ENCODE measurements at places on chromosomes 4 and X. TPM values are rescaled to one million over a fixed set of nuclear protein-coding genes. Genes with fewer than 3 reads are reported as not detected.
A peak's percentile ranks its signal among the peaks of the same experiment; 100 is the strongest.

DNA sequence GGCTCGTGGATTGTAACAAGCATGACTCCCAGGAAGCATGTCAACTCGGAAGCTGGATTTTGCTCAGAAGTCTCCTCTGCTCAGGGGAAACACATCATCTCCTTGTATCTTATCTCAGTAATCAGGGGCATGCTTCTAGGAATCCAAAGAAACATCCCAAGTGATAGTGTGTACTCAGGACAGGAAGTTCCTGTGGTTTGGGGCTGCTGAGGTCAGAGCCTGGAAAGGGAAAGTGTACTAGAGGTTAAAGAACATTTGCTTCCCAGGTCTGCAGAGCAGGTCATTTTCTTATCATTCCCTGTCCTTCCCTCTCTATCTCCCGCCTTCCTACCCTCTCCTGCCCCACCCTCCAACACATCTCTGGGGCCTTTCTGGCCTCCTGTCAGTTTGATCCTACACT is 38.8 kb downstream of the SLC34A2 start:
- H3K27ac ChIP-seq: no peak overlapping the region
- H3K27me3 ChIP-seq: peaks cover 6% of the 10 kb centered on the region
- H3K4me1 ChIP-seq: peaks cover 3% of the 10 kb centered on the region
- H3K36me3 ChIP-seq: no peaks in the 10 kb centered on the region
- H3K4me3 ChIP-seq: no peak overlapping the region

- H3K27ac ChIP-seq: no peak overlapping the region
- no peak for DNase-seq
- H3K4me1 ChIP-seq: no peaks in the 10 kb centered on the region
These were observed 376.4 kb upstream of the NOCT start for GRCh38 chr4:138639018-138639741.

- peak overlapping the region; percentile 5 for H3K27ac ChIP-seq
- H3K4me1 ChIP-seq: peaks cover 34% of the 10 kb centered on the region
- H3K27me3 ChIP-seq: no peaks in the 10 kb centered on the region
- no peaks in the 10 kb centered on the region for H3K36me3 ChIP-seq
- no peak overlapping the region for H3K4me3 ChIP-seq
These were observed 16.6 kb downstream of the MAGEA9B start for GRCh38 chrX:149570668-149571067.

DNA sequence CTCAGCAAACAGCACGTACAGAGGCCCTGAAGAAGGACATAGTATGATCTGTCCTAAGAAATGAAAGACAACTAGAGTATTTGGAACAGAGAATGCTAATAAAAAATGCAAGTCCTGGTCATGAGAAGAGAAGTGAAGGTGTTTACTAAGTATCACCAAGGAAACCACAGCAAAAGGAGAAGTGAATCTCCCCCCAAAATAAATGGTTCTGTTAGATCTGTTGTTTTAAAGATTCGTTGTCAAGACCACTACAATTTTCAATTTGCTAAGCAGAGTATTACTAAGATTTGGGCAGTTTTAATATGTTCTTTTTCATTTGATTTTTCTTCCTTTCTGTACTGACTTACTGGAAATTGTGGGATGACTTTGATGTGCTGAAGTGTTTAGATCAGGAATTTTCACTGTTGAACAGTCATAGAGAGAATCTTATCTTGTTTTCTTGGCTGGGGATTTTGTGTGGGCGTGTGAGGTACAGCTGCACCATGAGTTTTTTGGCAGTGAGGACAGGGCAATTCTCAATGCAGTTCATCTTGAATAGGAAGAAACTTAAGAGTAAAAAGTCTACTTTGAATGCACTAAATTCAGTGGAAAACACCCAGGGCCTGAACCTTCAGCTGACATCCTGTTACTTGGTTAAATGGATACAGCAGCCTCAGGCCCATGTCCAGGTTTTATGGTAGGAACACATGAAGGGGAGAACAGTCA is 132.2 kb downstream of the STIM2 start:
- H3K27me3 ChIP-seq: no peaks in the 10 kb centered on the region
- H3K27ac ChIP-seq: no peak overlapping the region
- peaks cover 27% of the 10 kb centered on the region for H3K36me3 ChIP-seq

GRCh38 chrX:71081330-71082123 is 13.4 kb upstream of the SNX12 start:
- H3K4me3 ChIP-seq: no peak overlapping the region
- peaks cover 3% of the 10 kb centered on the region for H3K27me3 ChIP-seq
- H3K4me1 ChIP-seq: peaks cover 3% of the 10 kb centered on the region
- H3K36me3 ChIP-seq: no peaks in the 10 kb centered on the region
- H3K27ac ChIP-seq: no peak overlapping the region
- DNase-seq: no peak

DNA sequence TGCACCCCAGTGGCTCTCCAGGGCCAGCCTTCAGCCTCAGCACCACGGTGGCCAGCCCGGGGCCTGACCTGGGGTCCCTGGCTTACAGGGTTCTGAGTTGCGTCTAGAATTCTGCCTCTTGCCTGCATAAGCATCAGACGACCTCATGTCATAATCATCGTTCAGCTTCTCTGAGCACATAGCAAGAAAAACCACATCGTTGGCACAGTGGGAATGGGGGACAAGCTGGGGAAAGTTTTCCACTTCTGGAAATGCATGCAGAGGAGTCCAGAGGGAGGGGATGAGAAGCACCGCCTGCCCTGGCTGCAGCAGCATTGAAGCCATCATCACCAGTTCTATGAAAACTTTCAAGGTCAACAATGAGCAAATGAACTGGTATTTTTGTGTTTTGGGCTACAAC is 441.0 kb upstream of the FRG1 start:
- no peaks in the 10 kb centered on the region for H3K27me3 ChIP-seq
- H3K36me3 ChIP-seq: no peaks in the 10 kb centered on the region
- H3K4me3 ChIP-seq: no peak overlapping the region
- no peak overlapping the region for H3K27ac ChIP-seq
- DNase-seq: no peak

GRCh38 chr4:14877246-14878225 is 124.7 kb upstream of the CPEB2 start:
- peaks cover 31% of the 10 kb centered on the region for H3K4me1 ChIP-seq
- H3K27me3 ChIP-seq: no peaks in the 10 kb centered on the region
- H3K27ac ChIP-seq: peak overlapping the region; percentile 70
- H3K36me3 ChIP-seq: no peaks in the 10 kb centered on the region

- no peaks in the 10 kb centered on the region for H3K4me1 ChIP-seq
- no peak for DNase-seq
- no peak overlapping the region for H3K27ac ChIP-seq
- H3K4me3 ChIP-seq: no peak overlapping the region
- no peaks in the 10 kb centered on the region for H3K36me3 ChIP-seq
- no peaks in the 10 kb centered on the region for H3K27me3 ChIP-seq
These were observed 49.0 kb upstream of the CXorf51A start for GRCh38 chrX:146863566-146863965.

Gene ARAF
- 73.1 TPM for total RNA-seq

All from activated CD8-positive, alpha-beta memory T cell treated with anti-CD3 and anti-CD28 coated beads, Interleukin-2, amount 10 ng/mL, durations not matched to agents 7 days and 5 days (primary cell).